Effector CD4-positive, alpha-beta T cell (primary cell): ENCODE measurements at places on chromosomes 6 and 20.

DNA sequence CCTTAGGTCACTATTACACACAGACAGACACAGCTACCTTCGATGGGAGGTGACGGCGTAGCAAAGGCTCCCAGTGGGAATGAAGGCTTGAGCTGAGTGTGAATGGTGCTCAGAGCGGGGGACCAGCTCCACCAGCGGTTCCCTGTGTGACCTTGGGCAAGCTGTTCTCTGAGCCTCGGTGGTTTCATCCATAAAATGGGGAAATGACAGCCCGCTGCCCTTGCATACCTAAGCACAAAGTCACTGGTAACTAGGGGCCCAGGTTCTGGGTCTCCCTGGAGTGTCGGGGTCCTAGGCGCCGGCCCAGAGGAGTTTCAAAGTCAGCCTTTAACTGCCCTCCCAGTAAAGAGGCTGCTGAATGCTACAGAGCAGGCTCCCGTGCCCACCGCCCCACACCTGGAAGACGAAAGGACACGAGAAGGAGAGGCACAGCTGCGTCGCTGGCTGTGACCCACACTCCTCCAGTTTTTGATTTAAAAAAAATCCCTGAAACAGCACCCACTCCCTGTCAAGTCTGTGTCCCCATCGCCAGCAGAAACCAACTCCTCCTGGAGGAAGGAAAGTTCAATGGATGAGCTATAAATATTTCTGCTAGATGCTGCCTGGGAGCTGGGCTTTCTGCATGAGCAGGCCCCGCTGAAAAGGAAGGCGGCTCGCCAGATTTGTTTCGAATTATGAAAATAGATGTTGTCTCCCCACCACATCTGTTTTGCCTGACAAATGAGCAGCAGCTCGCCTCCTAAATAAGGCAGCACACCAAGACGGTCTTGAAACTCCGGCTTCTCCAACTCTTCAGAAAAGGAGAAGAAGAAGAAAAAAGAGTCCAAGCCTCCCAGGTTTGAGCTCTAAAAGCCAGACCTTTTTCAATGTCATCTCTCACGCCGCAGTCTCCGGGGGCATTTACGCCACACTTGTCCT lies 27.4 kb downstream of the PMEPA1 start:
- no peak for DNase-seq

GRCh38 chr20:58405504-58406291 lies 16.7 kb downstream of the VAPB start:
- no peak for DNase-seq

DNA sequence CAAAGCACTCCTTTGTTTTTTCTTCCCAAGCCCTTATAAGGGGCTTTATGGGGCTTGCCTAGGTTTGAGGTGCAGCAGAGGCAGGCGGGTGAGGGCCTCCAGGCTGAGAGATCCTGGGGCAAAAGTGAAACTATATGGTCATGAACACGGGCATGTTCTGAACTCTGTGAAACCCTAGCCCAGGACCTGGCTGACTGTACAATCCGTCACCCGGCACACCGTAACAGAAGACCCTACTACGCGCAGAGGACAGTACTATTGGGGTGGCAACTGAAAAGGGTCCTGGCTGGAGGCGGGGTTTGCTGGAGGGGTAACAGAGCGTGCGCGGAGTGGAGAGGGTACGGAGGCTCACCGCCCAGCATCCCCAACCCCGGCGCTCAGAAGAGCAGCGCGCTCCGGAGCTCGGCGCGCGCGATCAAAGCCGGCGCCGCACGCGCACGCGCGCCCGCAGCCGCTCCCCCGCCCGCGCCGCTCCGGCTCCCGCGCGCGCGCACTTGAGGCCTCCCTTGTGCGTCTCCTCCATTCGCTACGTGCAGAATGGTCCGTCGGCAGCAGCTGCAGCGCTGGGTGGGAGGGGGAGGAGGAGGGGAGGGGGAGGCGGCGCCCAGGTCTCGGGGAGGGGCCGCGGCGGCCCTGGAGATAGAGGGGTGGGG lies 54.2 kb downstream of the MRPL14 start:
- DNase-seq: peak; percentile 53

DNA sequence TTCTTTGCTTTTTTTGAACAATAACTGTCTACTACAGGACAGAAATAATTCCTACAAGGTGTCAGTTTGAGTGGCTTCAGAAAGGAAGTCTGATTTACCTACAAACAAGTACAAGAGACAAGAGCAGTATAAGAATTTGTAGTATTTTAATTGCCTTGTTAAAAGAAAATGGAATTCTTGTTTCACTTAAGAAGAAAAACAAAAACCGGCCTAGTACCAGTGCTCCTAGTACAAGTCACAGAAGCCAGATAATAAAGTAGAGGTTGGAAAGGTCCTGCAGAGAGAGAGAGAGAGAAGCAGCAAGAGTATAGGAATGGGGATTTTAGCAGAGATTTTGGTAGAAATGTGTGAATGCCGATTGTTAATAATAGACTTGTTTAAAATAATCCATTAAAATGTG lies 6.4 kb downstream of the TAB2 start:
- no peak for DNase-seq

DNA sequence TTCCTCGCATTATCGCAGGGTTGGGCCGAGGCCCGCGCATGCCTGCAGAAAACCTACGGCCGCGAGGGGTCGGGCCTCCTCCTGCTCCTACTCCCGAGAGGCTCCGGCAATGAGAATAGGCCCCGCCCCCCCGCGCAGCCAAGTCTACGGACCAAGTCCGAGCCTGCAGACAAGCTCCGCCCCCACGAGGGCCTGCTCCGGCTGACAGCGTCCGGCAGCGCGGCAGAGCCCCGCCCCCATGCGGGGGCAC lies 3.1 kb upstream of the GPSM3 start:
- DNase-seq: peak; percentile 98

DNA sequence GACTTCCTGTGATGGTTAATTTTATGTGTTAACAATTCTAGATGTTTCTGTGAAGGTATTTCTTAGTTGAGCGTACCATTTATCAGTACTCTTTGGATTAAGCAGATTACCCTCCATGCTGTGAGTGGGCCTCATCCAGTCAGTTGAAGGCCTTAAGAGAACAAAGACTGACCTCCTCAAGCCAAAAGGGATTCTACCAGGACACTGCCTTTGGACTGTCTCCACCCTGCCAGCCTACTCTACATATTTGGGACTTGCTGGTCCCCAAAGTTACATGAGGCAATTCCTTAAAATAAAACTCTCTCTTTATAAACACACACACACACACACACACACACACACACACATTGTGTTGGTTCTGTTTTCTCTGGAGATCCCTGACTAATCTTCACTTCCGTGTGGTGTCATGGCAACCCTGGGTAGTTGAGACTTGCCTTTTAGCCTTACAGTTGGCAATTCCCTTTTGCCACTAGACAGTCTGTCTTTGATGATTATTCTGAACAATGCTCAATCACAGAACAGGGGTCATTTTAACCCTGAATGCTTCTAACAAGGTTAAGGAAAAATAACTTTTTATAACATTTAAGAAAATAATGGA lies 32.2 kb downstream of the MRAP2 start:
- DNase-seq: no peak

- no peak for DNase-seq
Observed at GRCh38 chr20:11912013-11912658, 5.6 kb upstream of the BTBD3 start.

DNA sequence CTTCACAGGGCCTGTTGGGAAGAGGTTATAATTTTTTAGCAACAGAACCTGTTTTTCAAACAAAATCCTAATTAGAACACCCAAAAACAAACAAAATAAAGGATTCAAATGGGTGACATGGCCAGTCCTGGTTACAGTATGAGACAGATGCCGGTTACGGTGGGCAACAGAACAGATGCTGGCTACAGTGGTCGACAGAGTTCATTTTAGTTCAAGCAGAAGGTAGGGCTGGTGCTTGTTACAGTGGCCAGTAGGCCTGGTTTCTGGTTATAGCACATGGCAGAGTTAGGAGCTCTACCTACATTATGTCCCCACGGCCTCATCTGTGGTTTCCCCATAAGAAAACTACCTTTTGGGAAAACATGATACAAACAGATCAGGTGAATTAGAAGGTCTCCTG lies 327.7 kb downstream of the LAMA2 start:
- DNase-seq: no peak

- DNase-seq: peak; percentile 34
Observed at GRCh38 chr20:325889-326644, 715 bp downstream of the SOX12 start.

- DNase-seq: no peak
Observed at GRCh38 chr6:80005406-80005805, 957 bp downstream of the TTK start.

GRCh38 chr20:64116541-64117431 lies 9.4 kb upstream of the NPBWR2 start:
- no peak for DNase-seq

DNA sequence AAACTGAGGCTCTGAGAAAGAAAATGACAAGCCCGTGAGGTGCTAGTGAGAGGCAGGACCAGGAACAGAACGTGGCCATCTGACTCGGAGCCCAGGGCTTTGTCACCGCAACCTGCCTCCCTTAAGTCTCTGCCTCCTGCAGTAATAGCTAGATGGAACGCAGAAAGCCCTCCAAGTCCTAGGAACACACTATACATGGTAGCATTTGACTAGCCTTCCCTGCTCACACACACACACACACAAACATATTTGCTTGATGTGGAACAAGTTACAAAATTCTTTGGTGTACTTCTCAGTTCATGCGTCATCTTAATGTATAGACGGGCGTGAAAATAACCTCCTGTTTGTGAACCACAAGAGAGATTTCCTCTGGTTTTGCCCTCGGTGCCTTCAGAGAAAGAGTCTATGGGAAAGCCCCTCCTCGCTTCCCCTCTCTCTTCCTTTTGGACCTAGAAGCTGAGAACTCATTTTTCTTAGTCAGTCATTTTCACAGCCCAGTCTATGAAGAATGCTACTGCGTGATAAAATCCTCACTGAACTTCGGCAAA lies 38.8 kb downstream of the C6orf52 start:
- no peak for DNase-seq
